Hematopoietic multipotent progenitor cell (in vitro differentiated cells): ENCODE measurements at places on chromosomes 7 and 10.

GRCh38 chr10:119396008-119396708 is 146.4 kb downstream of the RGS10 start:
- DNase-seq, result no peak

DNA sequence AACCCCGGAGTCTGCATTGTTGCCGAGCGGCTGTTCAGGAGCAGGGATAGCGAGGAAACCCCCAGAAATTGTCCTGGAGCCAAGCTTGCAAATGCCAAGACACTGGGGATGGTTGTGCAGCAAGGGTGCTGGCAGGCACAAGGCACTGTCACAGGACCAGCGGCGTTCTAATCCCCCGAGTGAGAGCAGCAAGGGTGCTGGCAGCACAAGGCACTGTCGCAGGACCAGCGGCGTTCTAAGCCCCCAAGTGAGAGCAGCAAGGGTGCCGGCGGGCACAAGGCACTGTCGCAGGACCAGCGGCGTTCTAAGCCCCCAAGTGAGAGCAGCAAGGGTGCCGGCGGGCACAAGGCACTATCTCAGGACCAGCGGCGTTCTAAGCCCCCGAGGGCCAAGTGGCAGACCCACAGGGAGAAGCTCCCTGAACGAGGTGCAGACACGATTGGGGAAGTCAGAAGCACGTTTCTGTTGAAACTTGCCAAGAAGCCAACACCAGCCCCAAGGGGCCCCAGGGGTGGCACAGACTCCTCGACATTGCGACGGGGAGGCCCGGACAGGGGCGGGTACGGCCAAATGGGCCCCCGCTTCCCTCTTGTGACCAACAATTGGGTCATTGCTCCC is 40.4 kb upstream of the INPP5A start:
- no peak for DNase-seq

DNA sequence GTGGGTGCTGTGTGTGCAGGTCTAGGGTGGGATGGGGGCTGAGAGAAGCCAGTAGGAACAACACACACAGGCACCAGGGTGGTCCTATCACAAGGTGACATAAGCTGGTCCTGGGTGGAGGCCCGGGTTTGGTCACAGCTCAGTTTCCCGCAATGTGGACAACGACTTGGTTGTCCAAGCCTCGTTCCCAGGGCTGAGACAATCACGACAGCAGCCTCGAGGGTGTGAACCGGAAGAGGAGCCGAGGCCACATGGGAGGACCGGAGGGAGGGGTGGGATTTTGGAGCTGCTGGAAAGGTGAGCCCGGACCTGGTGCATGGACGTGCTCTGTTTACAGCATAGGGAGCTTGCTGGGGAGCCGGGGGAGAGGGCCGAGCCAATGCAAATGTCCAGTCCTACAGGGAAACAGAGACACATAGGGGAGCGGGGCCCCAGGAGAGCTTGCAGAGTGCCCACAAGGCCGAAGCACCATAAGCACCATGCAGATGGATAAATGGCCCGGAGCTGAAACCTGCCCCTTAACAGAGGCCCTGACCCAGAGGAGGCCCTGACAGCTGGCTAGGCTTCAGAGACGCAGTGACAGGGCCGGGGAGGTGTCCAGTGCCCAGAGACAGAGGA is 92.8 kb downstream of the PRKAG2 start:
- no peak for DNase-seq

- DNase-seq, result no peak
These were observed 72.3 kb upstream of the STEAP1B start for GRCh38 chr7:22572292-22572691.

- no peak for DNase-seq
These were observed 356.2 kb upstream of the NFE2L3 start for GRCh38 chr7:25795824-25796235.

GRCh38 chr10:101446947-101447346 is 93.0 kb downstream of the BTRC start:
- no peak for DNase-seq

DNA sequence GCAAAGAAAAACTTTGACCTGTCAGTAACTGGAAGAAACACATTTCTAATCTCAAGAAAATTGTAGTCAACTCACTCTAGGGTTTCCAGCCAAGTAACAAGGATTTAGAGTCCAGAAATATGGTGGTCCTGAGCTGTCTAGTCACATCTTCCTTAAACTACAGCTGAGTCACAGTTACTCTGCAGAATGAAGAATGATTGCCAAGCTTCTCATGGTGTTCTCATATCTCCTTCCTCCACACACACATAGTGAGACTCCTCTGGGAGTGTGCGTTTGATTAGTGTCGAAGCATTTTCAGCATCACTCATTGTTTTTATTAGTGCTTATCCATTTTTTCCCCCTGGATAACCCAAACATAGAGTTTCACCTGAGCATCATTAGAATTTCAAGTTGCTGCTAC is 93.1 kb upstream of the CXCL12 start:
- no peak for DNase-seq

DNA sequence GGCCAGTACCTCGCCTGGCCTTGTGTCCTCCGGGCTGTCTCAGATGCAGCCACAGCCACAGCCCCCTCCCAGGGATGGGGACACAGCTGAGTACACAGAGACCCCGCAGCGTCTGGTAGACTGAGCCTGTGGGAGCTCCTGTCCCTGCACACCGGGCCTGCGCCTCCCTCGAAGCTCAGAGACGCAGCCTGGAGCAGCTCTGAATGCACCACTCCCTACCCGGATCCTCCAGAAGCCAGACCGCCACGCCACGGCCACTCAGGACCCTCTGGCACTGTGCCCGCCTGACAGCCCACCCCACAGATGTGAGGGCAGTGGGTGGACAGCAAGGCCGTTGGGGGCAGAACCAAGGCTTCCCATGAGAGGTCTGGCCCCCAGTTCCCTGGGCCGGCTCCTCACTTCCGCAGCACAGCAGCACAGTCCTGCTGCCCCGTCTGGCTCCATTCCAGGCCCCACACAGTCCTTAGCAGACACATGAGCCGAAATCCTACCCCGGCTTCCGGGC is 40.8 kb downstream of the PAPOLB start:
- no peak for DNase-seq

- DNase-seq, result no peak
These were observed 359.0 kb downstream of the ADRA2A start for GRCh38 chr10:111435871-111436270.

DNA sequence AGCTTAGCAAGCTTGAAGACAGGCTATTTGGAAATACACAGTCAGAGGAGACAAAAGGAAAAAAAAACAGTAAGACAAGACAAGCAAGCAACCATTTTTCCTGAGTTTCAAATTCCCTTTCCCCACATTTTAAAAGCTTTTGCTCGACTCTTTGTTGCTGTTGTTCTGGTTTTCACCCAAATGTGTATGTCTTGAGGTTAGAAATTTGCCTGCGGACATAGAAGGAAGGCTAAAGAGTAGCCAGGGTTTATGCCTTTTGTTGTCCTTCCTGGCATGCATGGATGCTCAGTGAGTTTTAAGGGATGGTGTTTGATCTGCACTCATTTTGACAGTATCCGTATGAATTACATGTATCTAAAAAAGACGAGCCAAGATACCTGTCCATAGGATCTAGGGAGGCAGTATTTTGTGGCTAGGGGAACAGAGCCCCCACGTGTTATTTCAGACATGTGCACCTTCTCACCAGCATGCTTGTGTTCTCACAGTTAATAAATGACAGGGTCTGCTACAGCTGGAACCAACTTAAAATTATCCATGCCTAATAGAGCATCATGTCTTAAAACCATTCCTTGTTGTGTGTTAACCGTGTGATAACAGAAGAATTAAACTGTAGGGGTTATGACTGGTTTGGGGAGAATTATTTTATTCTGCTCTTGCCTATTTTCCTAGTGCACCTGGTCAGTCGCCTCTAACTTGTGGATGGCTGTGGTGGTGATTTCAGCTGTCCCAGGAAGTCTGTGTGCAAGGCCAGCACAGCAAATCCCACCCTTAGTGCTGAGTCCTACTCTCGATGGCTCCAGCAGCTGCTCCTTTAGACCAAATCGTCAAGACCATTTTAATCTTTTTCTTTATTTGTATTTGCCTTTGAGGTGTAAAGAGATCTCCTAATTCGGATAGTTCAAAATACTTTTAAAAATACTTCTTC is 9.1 kb downstream of the WIPF3 start:
- DNase-seq, result no peak

- DNase-seq, result no peak
These were observed 72.5 kb downstream of the C10orf90 start for GRCh38 chr10:126598009-126598408.

DNA sequence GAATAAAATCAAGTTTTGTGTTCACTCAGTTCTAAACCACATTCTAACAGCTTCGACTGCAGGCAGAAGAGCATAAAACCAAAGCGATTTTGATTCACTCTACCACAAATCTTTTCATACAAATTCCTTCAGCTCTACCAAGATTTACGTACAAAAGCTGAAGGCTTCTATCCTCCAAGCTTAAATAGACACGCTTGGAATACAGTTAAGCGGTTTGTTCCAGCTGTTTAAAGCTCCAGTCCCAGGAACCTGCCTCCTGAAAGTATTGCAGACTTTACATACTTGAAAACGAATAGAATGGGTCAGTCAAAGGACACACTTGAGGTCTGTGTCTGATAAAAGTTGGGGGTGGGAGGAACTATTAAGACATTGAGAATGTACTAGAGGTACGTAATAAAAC is 102.9 kb downstream of the MPP7 start:
- DNase-seq, result no peak
